ENCODE measurements at places on chromosomes 5 and 9. TPM values are rescaled to one million over a fixed set of nuclear protein-coding genes. Genes with fewer than 3 reads are reported as not detected.

GRCh38 chr9:5868235-5868634 is 22.5 kb upstream of the MLANA start:
- no peak for DNase-seq

DNA sequence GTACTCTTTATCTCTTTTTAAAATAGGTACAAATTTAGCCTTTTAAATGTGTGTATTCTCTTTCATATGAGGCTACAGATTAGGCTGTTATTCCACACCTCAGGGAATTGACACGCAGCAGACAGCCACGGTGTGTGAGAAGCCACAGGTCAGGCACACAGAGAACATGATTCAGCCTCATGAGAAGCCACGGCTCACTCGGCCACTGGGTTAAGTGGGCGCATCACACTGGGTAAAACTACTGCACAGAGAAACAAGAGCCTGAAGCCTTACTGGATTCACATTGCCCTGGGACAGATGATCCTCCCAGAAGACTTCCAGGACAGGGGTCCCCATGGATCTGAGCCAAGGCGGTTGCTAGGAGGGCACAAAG is 28.2 kb downstream of the LPCAT1 start:
- DNase-seq: no peak

Gene WDR38
- polyA plus RNA-seq: 0.11 TPM

DNA sequence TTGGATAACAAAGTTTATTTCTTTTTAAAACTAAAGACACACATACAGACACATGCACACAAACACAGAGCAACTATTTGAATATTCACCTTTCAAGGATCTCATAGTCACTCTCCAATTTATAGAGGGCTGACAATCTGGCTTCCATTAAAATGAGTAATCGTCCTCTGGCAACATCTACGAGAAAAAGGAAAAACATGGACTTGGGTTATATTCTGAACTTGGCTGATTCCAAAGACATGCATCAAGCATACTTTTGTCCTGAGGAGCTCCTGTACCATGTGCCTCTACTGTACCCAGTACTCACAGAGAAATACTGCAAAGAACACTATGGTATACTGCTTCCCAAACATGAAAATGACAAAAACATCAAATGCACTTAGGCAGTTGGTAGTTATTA is 15.4 kb downstream of the IARS1 start:
- no peak for DNase-seq

Gene PLCXD3
- polyA plus RNA-seq: 0.07 TPM

- no peak for DNase-seq
Measured at GRCh38 chr9:93953496-93954433, 1.4 kb downstream of the BARX1 start.

Gene ENTREP1
- polyA plus RNA-seq: 39.1 TPM

Gene ST8SIA4
- 4.6 TPM for polyA plus RNA-seq

Gene LRRTM2
- polyA plus RNA-seq: 0.63 TPM

DNA sequence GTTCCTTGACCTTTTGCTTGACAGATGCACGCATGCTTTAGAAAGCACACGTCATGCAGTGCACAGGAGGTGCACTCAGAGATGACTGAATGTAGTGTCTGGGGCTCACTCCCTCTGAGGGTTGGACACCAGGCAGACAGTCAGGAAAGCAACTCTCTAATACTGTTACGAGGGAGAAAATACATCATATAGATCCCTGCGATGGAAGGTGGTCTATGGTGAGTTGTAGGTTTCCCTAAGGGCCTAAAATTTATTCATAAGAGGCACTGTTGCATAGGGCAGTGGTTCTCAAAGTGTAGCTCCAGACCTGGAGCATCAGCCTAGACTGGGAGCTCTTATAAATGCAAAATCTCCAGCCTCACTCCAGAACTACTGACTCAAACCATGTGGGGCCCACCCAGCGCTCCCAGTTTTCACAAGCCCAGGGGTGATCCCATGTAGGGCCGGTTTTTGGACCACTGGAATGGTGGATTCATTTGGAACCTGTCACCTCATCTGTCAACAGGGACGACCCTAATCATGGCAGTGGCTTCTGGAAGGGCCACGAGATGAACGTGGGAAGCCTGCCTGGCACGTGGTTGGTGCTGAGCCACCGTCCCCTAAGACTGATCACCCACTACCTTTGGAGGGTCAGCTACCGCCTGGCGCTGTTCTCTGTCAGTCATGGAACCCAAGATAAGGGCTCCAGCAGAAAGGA is 16.8 kb upstream of the PHF19 start:
- DNase-seq: peak; percentile 60

DNA sequence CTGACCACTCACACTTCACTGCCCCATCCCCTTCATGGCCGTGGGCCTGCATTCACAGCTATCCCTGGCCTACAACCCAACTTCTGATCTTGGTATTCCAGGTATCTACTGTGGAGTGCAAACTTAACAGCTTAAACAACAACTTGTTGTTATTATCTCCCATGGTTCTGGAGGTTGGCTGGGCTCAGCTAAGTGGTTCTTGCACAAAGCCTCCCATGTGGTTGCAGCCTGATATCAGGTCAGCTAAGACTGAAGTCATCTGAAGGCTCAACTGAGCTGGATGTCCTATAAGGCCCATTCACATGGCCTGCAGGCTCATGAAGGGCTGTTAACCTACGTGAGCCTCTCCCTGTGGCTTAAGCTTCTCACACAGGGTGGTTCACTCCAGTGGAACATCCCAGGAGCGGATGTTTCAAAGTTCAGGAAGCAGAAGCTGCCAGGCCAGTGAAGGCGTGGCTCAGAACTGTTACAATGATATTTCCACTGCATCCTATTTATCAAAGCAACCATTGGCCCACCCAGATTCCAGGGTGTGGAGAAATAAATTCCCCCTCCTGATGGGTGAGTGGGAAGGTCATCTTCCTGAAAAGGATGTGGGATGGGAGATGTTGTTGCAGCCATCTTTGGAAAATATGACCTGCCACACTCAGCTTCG is 30.0 kb upstream of the TRIO start:
- DNase-seq: peak; percentile 33

DNA sequence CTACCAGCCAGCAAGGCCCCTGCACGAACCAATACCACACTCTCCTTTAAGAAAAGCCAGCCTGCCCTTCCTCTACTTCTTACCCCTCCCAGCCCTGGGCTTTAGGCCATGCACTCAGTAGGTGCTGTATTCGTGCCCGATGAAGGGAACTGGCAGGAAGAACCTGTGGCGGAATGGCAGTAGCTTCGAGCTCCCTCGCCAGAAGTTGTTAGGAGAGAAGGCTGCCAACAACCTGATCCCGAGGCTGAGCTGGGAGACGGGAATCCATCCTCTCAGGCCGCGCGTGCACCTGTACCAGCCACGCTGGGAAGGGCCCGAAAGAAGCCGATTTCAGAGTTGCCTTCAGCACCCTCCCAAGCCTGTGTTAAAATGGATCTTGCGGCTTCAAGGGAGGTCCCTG is 45.3 kb upstream of the AKNA start:
- DNase-seq: no peak

Gene STPG3
- polyA plus RNA-seq: 0.42 TPM

Gene TMEFF1
- 1.5 TPM for polyA plus RNA-seq

DNA sequence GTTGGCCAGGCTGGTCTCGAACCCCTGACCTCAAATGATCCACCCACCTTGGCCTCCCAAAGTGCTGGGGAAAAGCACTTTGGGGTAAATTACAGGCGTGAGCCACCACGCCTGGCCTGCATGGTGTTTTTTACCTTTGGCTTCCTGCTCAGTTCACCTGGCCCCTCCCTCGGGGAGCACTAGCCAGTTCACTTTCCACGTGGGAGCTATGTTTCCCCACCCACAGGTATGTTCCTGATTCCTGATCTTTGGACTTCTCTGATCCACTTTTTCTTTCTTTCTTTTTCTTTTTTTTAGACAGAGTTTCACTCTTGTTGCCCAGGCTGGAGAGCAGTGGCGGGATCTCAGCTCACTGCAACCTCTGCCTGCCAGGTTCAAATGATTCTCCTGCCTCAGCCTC is 15.8 kb downstream of the DAB2IP start:
- no peak for DNase-seq

- DNase-seq: peak; percentile 85
Measured at GRCh38 chr9:94952565-94953373, 226.3 kb downstream of the AOPEP start.

DNA sequence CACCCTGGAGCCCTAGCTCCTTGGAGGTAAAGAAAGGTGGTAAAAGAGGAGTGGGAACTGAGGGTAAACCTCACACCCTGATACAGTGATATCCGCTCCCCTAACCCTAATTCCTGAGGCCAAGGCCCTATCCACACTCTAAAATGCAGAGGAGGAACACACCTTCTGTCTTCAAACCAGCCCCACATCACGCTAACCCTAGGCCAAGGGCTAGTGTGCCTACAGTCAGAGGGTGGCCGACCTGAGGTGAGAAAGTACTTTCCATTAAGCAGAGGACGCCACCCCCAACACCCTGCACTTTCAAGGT is 590 bp downstream of the HDAC3 start:
- DNase-seq: no peak

DNA sequence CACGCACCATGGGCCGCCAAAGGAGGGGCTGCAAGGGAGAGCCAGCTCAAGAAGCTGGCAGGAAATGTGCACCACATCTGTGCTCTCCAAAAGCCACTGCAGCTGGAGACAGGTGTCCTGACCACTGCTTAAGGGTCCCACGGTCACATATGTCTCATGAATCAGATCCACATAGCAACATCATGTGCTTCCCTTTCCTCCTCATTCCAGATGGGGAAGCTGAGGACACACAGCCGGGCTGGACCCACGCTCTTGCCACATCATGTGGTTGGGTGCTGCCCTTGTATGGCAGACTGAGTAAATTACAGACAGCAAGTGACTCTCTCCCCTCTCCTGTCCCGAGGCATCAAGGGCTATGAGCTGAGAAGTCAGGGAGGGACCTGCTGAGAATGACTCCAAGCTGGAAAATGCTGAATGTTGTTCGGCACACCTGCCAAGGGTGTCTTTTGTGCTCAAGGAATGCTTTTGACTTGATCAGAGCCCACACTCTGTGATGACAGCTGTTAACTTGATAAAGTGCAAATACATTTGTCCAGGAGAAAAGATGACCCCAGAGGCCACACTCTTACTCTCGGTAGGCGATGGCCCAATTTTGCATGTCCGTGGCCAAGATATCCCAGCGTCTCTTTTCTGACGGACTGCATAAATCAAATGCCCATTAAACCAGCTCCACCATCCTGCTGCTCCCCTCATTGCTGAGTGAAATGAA is 58.2 kb downstream of the NSUN2 start:
- no peak for DNase-seq

Gene GABRA1
- polyA plus RNA-seq: not detected

Gene ADAMTS6
- 0.97 TPM for polyA plus RNA-seq

GRCh38 chr9:96025995-96026602 is 150.6 kb downstream of the ERCC6L2 start:
- DNase-seq: peak; percentile 22

Gene C9
- polyA plus RNA-seq: 0.31 TPM

Gene PRELID1
- 86.2 TPM for polyA plus RNA-seq

DNA sequence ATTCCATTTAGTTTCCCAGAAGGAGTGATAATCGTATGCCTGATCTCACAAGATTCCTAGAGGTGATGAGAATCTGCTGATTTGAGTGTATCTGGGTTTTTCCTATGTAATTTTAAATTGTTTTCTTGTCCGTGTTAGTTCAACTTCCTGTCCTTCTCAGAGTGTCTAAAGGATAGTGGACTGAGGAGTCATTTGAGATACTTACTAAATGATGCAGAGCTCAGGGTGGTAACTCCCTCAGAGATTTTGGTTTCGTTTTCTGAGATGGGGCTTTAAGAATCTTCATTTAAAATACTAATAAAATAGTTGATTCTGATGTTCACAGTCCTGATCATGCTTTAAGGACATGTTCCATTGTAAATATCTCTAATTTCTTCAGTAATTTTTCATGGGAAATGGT is 30.3 kb downstream of the MELK start:
- no peak for DNase-seq

Gene TIGD6
- polyA plus RNA-seq: 2.7 TPM

- no peak for DNase-seq
Measured at GRCh38 chr9:82302968-82303655, 314.5 kb downstream of the SPATA31D1 start.

Gene NSD1
- 28.2 TPM for polyA plus RNA-seq

DNA sequence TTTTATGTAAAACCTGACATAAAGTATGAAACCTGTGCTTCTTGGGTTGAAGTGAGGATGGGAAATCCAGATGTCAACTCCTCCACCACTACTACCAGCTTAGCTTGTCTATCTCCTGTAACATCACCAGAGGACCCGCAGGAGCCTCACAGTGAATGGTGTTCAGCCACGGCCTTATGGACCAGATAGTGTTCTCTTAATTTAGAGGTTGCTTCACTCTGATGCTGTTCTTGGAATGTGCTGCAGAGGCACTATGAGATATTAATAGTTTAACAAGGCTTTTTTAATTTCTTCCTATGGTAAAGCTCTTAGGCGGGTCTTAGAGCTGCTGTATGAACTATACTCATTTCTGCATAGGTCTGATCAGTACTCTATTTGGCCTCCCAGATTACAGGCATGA is 27.9 kb downstream of the NFX1 start:
- peak; percentile 17 for DNase-seq

GRCh38 chr5:139574641-139575312 is 13.6 kb downstream of the UBE2D2 start:
- DNase-seq: peak; percentile 37

Gene CXCL14
- 27.6 TPM for polyA plus RNA-seq

GRCh38 chr5:135329066-135329912 is 69.7 kb downstream of the MACROH2A1 start:
- DNase-seq: no peak

Data from muscle of leg (tissue), 16 donors.